ENCODE measurements at places on chromosomes 6 and 20. TPM values are rescaled to one million over a fixed set of nuclear protein-coding genes. Genes with fewer than 3 reads are reported as not detected.

The ABHD16A gene
- 45.5 TPM for total RNA-seq

The SGK2 gene
- total RNA-seq, result 118 TPM

The SAPCD1 gene
- total RNA-seq, result not detected

The SIRPG gene
- not detected for total RNA-seq

The SMLR1 gene
- total RNA-seq, result 0.73 TPM

The PRSS16 gene
- total RNA-seq, result not detected

Data from stomach (tissue), 19 donors.